ENCODE measurements at places on chromosomes 6 and 20.

DNA sequence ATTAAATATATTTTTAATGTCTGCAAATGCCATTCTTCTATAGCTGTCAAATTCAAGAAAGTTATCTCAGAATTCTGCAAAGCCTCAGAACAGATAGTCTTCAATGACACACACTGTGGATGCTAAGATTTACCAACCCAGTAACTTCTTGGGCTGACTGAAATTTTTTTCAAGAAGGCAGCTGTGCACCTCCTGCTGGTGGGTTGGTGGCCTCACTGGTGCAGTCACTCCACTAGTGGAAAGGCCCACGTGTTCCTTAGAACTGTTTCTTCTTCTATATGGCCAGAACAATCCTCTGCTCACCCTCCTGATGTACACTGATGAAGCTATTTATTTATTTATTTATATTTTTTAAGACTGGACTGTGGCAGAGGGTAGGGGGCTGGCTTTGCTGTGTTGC, 28.1 kb upstream of the MTCL3 start:
- DNase-seq = no peak

DNA sequence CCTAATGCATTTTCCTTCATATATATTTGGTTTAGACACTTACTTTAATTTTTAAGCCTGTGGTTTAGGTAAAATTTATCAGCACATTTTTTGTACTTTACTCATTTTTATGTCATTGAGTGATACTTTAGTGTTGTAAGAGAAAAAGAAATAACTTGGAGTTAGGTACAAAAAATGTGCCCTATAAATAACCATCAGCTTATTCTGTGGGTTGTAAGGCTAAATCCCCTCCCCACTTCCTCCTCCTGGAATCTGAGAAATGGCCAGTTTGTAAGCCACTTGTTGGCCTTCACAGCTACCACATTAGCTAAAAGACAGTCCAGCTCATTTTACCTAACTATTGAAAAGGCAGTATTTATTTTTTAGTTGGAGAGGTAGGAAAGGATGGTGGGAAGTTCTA, 576.3 kb downstream of the PKHD1 start:
- no peak for DNase-seq

DNA sequence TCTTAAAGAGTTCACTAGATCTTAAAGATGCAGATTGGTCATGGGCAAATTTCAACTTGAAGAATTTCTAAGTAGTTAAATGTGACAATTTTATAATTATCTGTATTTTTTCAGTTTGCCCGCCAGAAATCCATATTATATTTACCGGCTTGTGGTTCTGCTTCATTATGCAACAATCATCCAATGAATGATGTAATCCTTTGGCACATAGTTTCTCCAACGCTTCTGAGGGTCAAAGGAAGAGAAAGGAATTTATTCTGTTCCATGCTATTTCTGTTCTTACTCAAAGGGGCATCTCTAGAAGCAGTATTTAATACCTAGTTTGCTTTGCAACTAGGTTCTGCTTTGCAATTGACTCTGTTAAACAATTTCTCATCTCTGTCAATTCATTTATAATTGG, 359.3 kb upstream of the PLCB4 start:
- no peak for DNase-seq

DNA sequence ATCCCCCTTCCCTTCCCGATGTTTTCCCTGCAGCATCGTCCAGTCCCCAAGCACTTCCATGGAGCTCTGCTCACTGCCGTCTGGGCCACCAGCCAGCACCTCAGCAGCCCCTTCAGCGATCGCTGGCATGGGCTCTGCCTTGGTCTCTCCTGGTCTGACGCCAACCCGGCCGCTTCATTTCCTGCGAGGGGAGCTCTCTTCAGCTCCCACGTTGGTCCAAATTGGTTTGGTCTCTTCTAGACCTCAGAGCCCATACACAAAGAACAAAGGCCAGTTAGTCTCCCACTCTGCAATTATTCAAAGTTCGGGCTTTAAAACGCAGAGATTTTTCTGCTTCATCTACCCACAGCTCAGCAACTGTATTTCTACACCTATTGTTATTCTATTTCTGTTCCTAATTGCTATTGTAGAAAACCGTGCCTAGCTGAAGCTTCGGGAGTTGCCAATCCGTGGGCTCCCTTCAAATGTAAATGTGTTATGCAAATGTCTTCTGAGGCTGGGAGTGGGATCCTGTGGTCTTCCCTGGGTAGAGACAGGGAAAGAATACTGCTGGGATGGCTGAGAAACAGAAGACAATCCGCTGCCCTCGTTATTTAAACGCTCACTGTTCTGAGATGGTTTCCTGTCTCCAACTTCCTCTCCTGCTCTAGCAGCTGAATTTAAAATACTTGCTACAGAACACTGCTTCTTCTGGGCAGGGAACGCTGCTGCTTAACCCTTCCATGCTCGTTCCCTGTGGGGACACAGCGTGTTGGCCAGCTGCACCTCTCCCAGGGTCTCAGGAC, 154.2 kb upstream of the QKI start:
- no peak for DNase-seq

GRCh38 chr20:19098117-19098516, 114.3 kb upstream of the SLC24A3 start:
- DNase-seq = no peak

DNA sequence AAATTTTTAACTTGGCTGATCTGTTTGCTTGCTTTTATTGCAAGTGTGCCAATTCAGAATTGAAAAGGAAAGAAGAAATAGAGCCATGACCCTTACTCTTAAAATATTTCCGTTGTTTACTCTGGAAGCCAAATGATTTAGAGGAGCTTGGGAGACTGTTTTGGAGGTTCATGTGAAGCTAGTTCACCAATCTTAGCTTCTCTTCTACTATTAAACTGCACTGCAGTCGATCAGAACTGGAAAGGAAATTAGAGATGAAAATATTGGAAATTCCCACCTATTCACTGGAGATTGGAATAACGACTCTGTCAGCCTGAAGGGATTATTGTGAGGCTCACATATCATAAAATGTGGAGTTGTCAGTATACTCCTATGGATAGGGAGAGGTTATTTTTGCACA, 81.8 kb downstream of the MLIP start:
- DNase-seq = no peak

GRCh38 chr6:106440546-106440945, 80.0 kb downstream of the CRYBG1 start:
- DNase-seq = no peak

DNA sequence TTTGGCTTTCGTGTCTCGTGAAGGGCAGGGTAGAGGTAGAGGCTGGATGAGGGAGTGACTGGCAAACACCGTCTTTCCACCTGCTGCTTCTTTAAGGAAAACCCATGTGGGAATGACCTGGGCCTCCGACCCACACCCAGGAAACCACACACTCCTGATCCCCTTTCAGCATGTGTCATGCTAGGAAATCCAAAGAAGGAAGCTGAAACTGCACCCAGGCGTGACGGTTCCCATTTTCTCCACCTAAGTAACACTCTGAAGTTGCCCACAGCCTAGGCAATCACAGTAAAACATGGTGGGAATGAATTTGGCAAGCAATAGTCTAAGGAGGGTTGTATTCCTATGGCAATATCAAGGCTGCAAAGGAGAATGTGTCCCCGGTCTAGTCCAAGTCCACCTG, 538.4 kb upstream of the NOX3 start:
- no peak for DNase-seq

GRCh38 chr6:97240222-97240621, 42.8 kb downstream of the MMS22L start:
- no peak for DNase-seq

DNA sequence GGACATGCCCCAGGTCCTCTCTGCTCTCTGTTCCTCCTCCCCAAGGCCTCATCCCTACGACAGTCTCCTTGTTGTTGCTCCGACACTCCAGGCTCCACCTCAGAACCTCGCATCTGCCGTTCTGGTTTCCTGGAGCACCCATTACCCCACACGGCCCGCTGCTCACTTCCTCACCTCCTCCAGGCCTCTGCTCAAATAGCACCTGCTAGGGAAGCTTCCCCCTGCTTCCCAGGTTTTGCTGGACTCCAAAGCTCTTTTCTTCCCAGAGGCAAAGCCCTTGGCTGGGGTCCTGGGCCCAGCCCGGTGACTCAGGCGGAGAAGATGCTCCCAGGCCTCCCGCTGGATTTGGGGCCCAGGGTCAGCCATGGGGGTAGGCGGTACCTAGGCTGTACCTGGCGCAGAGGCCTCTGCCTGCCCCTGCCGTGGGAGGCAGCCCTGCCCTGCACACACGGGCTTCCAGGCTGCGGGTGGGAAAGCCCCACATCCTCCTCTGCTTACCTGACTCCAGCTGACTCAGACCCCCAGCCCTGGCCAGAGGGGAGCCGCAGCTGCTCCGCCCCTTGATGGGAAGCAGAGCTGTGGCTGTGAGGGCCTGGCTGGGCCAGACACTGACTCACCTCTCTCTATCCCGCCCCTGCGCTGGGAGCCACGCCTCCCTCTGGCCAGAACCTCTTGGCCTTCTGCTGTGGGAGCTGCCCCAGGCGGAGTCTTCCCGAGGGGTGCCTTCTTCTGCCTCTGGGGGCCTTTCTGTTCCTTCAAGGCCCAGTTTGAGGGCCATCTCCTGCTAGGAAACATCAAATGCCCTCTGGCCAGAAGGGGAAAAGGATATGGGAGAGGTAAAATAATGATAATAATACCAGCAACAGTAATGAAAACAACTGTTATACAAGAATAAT, 130.5 kb downstream of the CEBPB start:
- no peak for DNase-seq

DNA sequence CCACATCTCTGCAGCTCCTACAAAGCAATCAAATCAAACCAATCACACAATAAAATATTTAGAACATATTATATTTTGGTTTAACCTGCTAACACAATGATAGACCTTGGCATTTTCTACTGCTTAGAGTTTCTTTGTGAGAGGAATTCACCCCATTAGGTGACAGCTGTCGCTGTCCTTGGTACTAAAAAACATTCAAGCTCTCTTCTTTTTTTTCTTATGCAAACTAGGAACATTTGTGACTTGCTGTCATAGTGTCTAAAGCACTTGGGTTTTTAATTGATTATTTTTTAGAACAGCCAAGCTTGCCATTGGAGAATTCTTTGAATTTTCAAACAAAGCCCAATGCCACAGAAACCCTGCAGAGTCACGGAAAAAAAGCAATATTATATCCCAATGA, 46.4 kb downstream of the CNR1 start:
- no peak for DNase-seq

- no peak for DNase-seq
Measured at GRCh38 chr20:58568126-58568482, 52.9 kb upstream of the APCDD1L start.

GRCh38 chr20:38091441-38092216, 58.1 kb downstream of the RPRD1B start:
- no peak for DNase-seq

DNA sequence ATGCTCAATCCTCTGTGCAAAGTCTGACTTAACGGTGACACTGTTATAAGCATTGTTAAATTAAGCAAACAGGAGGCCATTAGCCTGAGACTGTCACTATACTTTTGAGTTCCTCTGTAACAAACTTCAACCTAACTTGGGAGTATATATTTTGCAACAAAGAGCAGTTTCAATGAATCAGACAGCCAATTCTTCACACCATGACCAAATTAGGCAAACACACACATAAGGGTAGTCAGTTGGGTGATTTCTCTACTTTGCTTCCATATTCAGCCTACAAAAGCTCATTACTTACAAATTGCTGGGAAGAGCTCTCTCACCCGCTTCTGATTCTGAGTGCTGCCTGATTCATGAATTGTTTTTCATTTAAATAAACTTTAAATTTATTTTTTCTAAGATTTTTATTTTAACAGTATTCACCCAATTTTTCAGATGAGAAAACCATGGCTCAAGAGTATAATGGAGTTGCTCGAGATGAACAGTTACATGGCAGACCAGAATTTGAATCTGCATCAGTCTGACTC, 60.5 kb downstream of the HACE1 start:
- DNase-seq = no peak

GRCh38 chr6:157304899-157305663, 18.2 kb downstream of the TMEM242 start:
- DNase-seq = no peak

DNA sequence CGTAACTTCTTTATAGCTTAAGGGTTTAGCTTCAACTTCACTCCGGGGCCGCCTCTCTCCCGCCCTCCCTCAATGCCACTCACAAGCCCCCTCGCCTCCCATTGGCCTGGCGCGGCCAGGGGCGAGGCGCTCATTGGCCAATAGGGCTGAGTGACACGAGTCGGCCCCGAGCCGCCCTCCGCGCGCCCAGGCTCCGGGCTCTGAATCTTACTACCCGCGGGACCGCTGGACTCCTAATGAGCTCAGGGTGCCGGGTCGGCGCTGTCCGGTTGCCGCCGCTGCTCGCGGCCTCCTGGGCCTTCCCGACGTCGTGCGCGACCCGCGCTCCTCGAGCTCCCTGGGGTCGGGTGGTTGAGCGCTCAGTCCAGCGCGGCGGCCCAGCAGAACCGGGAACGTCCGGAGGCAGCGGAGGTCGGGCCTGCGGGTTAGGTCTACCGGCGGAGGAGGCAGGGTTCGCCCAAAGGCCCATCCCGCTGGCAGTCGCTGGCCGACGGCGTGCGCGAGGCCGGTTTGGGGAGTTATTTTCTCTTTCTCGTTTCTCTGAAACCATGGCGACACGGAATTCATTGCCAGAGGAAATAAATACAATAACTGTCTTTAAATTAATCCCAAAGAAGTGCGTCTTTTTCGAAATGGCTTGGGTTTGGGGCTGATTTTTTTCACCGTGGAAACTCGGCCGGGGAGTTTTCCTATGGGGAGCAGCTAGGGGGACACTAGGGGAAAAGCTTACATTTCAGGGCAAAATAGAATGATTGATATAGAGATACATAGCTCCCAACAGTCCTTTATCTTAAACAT, at the start of gene SIM1:
Gene SIM1 (minus strand): TSS at position 19 of the 798 bp plus-strand sequence. CDS start 1,453 bp downstream, outside the sequence.
- peak; percentile 46 for DNase-seq

- DNase-seq = no peak
Measured at GRCh38 chr6:57074383-57074782, 15.6 kb upstream of the ZNF451 start.

GRCh38 chr6:6886171-6886885, 221.4 kb upstream of the RREB1 start:
- no peak for DNase-seq

GRCh38 chr6:94269256-94269655, 849.9 kb upstream of the EPHA7 start:
- DNase-seq = no peak

- DNase-seq = no peak
Measured at GRCh38 chr20:31968291-31969126, 558 bp downstream of the XKR7 start.

- DNase-seq = no peak
Measured at GRCh38 chr6:10730254-10730653, 7.4 kb downstream of the TMEM14C start.
